ENCODE measurements at places on chromosomes 6 and 20.
A peak's percentile ranks its signal among the peaks of the same experiment; 100 is the strongest.

DNA sequence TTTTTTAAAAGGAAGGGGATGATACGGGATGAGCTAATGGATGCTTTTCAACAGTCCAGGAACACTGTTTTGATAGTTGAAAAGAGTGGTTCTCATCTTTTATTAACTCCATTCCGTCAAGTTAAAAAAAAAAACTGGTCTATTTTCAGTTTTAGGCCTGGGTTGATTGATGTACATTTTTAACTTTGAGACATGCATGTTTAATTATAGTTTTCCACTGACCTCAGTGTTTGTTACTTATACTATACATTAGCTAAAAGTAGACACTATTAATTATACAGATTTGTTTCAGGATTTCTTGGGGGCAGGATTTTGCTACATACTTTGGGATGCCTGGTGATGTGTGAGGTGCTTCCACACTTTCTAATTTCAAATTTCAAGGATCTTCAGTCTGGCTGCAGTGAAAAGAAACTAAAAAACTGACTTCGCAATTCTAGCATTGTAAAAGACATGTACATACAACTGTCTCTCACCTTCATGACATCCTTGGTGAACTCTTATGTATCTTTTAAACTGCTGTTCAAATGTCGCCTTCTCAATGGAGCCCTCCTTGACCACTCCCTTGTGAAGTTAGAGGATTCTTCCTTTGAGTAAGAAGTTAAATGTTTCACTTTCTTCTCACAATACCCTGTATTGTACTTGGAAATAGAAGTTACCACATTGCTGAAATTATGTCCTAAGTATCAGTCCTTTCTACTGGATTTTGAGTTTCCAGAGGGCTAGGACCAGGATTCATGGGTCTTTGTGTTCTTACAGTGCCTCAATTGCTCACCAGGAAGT is 101.7 kb downstream of the TSHZ2 start:
- DNase-seq, result no peak

DNA sequence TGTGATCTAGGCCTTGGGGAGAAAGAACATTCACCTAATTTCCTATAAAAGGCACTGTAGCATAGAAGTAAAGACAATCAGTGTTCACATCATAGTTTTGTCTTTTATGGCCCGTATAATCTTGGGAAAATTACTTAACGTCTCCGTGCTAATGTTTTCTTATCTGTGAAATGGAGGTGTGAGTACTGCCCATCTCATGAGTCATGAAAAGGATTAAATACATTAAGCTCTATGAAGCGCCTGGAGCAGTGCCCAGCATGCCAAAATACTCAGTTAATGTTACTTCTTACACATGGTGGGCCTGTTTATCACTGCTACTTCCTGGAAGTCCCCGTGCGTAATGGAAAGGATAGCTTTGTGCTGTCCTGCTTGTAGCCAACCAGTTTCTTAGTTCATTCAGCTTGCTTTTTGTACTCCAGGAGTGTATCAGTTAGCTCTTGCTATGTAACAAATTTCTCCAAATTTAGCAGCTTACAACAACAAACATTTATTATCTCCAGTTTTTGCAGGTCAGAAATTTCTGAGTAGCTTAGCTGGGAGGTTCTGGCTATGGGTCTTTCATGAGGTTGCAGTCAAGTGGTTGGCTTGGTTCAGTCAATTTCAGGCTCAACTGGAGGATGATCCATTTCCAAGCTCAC is 103.6 kb upstream of the BMP2 start:
- no peak for DNase-seq

DNA sequence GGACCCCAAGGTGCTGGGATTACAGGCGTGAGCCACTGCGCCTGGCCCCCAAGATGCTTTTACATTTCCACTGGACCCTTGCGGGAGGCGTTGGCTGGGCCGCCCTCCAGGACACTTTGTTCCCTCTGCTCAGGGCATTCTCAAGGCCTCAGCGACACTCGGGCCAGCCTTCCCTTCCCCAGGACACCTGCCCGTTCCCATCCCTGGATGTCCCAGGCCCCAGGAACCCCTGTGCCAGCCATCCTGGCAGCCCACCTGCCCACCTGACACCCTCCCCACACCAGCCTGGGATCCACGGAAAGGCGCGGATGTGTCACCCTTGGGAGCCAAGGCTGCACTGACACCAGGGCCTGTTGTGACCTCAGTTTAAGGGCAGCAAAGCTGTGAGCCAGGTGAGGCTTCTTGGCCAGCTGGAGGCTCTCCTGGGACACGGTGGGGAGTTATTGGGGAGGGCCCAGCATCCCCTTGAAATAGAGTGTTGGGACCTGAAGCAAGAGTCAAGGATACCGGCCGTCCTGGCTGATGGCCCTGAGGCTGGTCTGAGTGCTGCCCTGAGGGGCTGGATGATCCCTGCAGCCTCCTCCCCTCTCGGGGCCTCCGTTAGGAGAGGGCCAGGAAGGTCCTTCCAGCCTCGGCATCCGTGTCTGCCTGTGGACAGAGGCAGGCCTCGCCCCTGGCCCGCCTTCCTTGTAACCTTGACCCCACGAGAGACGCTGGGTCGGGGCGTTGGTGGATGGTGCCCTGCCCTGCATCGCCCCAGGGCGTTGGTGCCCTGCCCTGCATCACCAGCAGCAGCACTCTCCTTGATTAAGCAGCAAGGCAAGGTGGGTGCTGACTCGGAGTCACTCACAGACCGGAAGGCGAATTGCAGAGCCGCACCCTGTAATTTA is 84.2 kb upstream of the BHLHE23 start:
- DNase-seq, result peak; percentile 24

DNA sequence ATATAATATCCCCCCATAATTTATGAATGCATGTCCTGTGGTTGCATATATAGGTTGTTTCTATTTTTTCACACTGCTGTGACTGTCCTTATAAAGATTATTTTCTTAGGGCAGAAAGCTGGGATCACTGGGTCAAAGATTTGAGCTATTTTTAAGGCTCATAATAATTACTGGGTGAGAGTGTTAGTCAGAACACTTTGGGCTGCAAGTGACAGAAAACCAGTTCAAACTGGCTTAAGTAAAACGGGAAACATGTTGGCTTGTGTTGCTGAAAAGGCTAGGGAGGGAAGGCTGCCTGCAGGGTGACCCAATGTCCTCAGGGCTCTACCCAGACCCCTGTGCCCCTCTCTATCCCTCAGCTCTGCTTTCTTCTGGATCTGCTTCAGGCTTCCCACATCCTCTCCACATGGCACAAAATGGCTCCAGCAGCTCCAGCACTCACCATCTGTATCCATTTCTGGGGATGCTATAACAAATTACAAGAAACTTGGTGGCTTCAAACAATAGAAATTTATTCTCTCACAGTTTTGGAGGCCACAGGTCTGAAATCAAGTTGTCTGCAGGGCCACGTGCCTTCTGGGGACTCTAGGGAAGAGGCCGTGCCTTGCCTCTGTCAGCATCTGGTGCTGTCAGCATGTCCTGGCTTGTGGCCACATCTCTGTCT is 33.1 kb upstream of the MLN start:
- no peak for DNase-seq

DNA sequence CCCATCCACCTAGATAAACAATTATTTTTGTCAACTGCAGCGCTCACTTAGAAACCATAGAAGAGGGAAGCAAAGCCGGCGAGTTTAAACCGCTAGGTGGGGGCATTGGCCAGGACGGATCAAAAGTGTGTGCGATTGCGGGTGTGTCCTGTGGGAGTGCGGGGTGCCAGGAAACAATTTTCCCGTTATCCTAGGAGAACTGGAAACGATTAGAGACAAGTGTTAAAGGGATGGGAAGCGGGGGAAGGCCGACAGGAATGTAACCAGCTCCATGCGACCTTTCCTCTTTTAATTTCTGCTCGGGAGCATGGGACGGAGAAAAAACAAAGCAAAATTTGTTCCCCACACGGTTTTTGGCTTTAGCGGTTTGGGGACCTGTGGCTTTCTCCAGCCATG is 2.8 kb upstream of the HTR1B start:
- peak; percentile 76 for DNase-seq

DNA sequence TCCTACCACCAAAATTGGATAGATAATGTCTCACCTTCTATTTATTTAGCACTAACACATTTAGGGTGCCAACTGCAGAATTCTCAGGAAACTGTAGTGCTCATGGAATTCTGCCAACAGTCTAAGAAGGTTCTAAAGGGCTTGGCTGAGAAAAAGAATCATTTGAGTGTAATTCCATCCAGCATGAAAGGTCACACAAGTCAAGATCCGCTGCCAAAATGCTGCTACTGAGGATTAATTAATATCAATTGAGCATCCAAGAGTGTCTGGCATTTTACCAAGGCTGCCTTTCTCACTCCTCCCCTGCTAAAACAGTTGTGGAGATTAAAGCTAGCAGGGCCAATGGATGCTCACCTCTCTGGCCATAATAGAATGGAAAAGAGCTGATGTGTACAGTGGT is 112.7 kb downstream of the FHL5 start:
- DNase-seq, result no peak

GRCh38 chr20:45373353-45374100 is 4.6 kb downstream of the TP53TG5 start:
- DNase-seq, result peak; percentile 90

DNA sequence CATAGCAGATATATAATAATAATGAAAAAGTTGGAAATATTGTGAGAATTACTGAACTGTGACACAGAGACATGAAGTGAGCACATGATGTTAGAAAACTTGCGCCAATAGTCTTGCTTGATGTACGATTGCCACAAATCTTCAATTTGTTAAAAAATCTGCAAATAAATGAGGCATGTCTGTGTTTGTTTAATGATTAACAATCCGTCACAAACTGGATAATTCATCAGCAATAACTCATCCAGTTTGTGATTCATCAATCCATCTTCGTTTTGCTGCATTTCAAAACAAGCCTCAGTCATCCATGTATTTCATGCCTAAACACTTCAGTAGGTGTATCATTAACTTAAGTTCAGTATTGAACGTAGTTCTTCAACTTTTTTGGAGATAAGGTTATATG is 25.5 kb upstream of the SMIM26 start:
- DNase-seq, result no peak

DNA sequence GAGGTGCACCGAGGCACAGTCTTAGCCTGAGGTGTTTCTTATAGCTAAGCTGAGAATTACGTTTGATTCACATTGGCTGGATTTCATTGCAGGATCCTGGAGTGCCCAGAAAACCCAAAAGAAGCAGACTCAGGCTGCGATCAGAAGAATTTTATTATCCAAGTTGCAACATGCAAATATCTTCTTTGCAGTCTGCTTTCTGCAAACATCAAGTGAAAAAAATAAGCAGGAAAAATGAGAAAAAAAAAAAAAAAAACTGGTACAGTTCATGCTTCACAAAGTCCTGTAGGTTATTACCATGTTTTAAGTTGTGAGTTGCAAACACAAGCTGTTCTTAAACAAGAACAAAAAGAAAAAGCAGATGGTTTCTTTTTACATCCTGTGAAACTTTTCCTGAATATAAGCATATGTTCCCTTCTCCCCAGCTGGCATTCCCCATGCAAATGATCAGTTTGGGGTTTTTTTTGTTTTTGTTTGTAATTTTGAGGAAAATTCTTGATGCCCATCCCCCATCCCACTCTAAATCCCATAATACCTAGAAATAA is 349.0 kb downstream of the CBLN4 start:
- no peak for DNase-seq

DNA sequence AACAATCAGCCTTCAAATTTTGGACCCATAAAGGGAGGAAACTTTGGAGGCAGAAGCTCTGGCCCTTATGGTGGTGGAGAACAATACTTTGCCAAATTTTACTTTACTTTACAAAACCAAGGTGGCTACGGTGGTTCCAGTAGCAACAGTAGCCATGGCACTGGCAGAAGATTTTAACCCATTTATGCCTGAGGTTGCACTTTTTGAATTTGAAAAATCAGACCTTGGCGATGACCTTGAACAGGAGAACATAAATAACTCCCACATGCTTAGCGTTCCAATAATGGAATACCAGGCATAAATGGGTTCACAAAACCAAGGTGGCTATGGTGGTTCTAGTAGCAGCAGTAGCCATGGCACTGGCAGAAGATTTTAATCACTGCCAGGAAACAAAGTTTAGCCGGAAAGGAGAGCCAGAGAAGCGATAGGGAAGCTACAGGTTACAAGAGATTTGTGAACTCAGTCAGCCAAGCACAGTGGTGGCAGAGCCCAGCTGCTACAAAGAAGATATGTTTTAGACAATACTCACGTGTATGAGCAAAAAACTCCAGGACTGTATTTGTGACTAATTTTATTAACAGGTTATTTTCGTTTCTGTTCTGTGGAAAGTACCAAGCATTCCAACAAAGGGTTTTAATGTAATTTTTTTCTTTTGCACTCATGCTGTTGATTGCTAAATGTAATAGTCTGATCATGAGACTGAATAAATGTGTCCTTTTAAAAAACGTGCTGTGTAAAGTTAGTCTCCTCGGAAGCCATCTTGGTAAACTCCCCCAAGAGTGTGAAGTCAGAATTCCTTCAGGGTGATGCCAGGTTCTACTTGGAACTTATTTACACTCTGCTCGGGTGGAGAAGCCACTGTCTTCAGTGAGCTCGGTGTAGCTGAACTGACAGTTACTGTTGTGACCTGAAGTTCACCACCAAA is 6.7 kb downstream of the SFT2D1 start:
- DNase-seq, result no peak

DNA sequence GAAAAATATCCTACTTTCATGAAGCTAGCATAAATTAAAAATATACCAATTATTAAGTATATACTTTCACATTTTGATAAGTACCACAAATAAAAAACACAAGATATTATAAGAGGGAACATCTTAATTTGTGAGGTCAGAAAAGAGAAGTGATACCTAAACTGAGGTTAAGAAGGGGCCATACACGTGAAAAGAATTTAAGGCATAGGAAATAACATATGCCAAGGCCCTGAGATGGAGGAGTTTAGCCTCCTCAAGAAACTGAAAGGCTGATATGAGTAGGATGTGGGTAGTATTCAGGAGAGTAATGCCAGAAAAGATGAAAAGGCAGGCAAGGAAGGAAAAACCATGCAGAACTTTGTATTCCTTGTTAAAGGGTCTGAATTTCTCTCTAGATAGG is 116.6 kb upstream of the HTR1E start:
- no peak for DNase-seq

GRCh38 chr20:50594231-50594590 is 84.0 kb downstream of the PTPN1 start:
- DNase-seq, result no peak

GRCh38 chr6:35485402-35485877 is 11.4 kb downstream of the TEAD3 start:
- peak; percentile 79 for DNase-seq

- DNase-seq, result no peak
Observed at GRCh38 chr6:43750622-43751021, 19.4 kb upstream of the VEGFA start.

DNA sequence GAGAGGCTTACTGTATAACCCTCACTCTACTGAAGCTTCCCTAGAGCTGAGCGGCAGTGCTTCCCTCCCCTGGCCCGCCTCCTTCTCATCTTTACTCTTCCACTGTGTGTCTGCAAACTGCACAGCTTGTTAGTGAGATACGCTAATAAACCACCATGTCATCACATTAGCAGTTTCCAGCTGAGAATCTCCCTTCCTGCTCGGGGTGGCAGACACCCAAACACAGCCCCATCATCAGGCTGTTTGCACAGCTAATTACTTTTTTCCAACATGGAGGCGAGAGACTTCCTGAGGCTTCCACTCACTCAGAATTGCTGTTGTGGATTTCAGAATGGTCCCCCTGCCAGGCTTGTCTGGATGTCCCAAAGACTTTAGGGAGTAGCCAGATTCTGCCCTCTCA is 444.9 kb upstream of the SULF2 start:
- no peak for DNase-seq
